ENCODE measurements at places on chromosomes 7 and 10. TPM values are rescaled to one million over a fixed set of nuclear protein-coding genes. Genes with fewer than 3 reads are reported as not detected.

The RBM48 gene
- 10.0 TPM for polyA plus RNA-seq

The BLNK gene
- 11.2 TPM for polyA plus RNA-seq

The FBXL13 gene
- 1.0 TPM for polyA plus RNA-seq

The FUOM gene
- polyA plus RNA-seq: 23.9 TPM

The NPC1L1 gene
- polyA plus RNA-seq: 0.14 TPM

The SLC18A3 gene
- 0.07 TPM for polyA plus RNA-seq

The NRAP gene
- polyA plus RNA-seq: 0.07 TPM

The SAMD9L gene
- polyA plus RNA-seq: 20.3 TPM

The ZKSCAN1 gene
- polyA plus RNA-seq: 17.8 TPM

The PTF1A gene
- 0.16 TPM for polyA plus RNA-seq

The POP7 gene
- 31.2 TPM for polyA plus RNA-seq

The POLR3A gene
- polyA plus RNA-seq: 5.6 TPM

The PRKCQ gene
- 18.1 TPM for polyA plus RNA-seq

The AKR1B1 gene
- 53.5 TPM for polyA plus RNA-seq

The HOXA11 gene
- polyA plus RNA-seq: under 0.01 TPM

The GRM8 gene
- 0.27 TPM for polyA plus RNA-seq

The CLRN3 gene
- 0.23 TPM for polyA plus RNA-seq

The STEAP4 gene
- polyA plus RNA-seq: 7.9 TPM

The LRRTM3 gene
- polyA plus RNA-seq: 0.02 TPM

The TMEM236 gene
- 0.30 TPM for polyA plus RNA-seq

The KIF11 gene
- polyA plus RNA-seq: 4.6 TPM

Data from thymus (tissue), 14 donors.